ENCODE measurements at places on chromosomes 11 and 22.

DNA sequence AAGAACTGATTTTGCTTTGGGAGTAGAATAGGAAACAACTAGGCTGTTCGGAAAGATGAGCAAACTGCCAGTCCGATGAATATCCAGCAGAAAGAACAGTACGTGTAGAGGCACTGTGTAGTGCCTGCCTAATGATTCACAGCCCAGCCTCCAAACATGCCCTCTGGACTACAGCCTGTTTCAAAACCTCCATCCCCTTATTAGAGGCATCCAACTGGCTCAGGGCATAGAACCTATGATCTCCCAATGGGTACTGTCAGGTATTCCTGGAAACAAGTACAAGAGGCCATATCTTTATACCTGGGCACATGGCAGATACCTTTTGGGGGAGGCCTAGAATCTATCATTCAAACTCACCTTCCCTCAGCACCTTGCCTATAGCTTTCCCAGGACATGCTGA is 4.9 kb downstream of the RRP8 start:
- DNase-seq = no peak

GRCh38 chr11:62728171-62728988 is at the start of gene TTC9C:
Gene TTC9C, plus strand, starts transcription at chr11:62728486. Its CDS starts 363 bp downstream, at chr11:62728849.
- peak; percentile 85 for DNase-seq

DNA sequence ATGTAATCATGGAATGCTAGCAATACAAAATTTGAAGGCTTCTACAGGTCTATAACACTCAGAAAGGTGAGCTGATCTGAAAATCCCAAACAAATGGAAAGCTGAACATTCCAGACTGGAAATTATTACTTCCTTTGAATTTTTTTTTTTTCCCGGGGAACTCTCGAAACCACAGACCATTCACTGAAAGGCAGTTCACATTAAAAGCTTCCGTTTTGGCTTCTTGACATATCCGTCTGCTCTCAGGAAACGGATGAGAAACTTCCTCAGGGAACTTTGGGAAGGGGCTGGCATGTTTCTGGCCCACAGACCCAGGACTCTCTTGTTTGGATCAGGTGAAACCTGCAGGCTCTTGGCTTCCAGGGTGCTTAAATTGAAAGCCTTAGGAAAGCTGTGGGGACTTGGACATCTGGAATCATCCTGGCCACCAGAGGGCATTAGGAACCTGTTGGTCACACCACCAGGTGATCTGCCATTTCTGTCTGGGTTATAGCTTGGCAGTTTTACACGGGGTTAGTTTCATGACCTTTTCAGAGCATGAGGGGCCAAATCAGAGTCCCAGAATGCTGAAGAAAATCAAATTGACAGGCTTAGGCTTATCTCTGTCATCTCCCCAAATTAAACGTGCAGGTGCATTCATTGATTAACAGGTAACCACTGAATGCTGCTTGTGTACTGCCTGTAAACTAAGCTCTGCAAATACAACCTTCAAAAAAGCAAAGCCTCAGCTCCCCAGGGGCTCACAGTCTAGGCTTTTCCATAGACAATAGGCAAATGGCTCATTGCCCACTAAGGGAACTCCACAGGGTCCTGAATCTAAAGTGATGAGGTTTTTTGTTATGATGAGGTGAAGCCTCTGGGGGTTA is 22.7 kb upstream of the GRAMD1B start:
- peak; percentile 61 for DNase-seq

- DNase-seq = no peak
Measured at GRCh38 chr22:34333285-34333684, 413.0 kb upstream of the LARGE1 start.

DNA sequence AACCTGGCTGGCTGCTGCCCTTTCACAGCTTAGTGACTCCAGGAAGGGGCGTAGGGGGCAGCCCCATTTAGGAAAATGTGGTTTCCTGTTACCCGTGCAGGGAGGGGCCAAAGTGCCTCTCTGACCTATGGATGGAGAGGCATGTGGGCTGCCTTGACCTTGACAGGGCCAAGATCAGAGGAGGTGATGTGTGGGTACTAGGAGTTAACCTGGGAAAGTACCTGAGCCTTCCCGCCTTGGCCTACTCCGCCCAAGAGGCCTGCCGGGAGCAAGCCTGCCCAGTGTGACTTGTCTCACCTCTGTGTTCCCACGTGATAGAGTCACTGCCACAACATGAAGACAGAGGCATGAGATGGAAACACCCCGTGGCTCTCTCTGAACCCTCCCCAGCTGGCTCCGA is 33.4 kb downstream of the GRAMD4 start:
- DNase-seq = peak; percentile 26

DNA sequence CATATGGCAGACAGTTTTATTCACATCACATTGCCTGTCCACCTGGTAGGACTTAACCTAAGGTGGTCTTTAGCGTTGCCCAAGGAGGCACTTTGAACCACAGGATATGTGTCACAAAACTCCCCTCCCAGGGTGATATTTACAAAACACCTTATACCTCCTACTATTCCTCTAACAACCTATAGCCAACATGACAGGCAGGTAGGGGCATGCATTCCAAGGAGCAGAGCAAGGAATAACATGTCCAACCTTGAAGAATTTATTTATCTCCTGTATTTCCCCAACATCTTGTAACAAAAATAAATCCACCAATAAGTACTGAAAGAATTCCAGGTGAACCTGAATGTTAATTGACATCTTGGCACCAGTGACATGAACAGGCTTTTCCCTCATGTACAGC is 60.5 kb downstream of the SVIP start:
- DNase-seq = no peak

GRCh38 chr22:37631448-37632173 is 7.9 kb upstream of the SH3BP1 start:
- DNase-seq = no peak

DNA sequence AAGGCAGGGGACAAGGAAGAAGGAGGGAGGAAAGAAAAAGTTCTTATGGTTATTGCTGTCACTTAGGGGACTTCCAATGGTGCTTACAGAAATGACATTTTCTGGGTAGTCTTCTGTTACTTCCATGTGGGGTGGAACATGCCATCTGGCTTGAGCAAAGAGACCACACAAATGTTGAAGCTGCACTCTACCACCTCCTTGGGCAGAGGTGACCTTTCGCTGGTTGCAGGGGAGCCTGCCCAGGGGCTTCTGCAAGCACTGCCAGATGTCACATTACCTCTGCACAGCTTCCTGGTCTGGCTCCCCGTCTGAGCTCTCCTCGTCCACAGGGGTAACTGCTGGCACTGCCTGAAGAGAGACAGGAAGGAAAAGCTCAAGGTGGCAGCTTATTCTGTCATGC is 32.6 kb upstream of the APOA1 start:
- DNase-seq = no peak

- DNase-seq = no peak
Measured at GRCh38 chr11:1676229-1676740, 20.7 kb upstream of the KRTAP5-6 start.

- no peak for DNase-seq
Measured at GRCh38 chr22:26985931-26986782, 328.8 kb downstream of the MIAT start.

DNA sequence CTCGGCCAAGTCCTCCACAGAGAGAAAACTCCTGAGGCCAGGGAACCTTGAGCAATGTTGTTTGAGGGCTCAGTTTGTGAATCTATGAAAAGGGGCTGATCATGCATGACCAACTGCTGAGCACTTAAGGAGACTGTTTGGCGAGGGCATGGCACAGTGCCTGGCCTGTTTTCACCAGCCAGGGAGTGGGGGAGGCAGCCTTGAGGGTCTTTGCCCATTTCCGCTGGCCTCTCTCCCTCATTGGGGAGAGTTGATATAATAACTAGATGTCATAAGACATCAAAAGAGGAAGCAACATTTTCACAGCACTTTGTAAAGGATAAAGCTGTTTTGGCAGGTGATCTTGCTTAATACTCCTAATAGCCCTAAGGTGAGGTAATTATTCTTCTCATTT is 110.6 kb downstream of the TP53I11 start:
- DNase-seq = no peak

Measured in activated naive CD4-positive, alpha-beta T cell treated with Interleukin-2 at 50 U/mL for 16 hours (primary cell).